Stimulated activated CD8-positive, alpha-beta memory T cell treated with anti-CD3 and anti-CD28 coated beads, Interleukin-15, amount 100 ng/mL, for 24 hours (primary cell): ENCODE measurements at places on chromosomes 5 and 9.

- no peak for DNase-seq
Measured at GRCh38 chr5:74903165-74903787, 37.1 kb upstream of the FAM169A start.

- DNase-seq, result no peak
Measured at GRCh38 chr9:125996791-125997190, 249.6 kb downstream of the PBX3 start.

DNA sequence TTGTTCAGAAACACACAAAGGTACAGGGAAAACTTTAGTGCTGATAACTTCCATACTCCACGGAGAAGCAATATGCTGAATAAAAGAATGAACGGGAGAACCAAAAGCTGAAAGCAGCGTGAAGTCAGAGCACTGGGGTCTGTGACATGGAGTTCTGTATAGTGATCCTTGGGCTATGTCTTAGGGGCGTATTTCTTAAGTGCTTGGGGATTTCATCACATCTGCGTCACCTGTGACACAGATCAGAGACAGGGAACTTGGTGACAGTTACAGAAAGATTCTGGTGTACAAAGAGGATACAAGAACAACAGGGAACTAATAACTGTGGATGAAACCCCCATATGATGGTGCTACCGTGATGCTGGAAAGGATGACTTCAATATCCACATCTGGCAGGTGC, 81.9 kb downstream of the MARCHF3 start:
- no peak for DNase-seq

DNA sequence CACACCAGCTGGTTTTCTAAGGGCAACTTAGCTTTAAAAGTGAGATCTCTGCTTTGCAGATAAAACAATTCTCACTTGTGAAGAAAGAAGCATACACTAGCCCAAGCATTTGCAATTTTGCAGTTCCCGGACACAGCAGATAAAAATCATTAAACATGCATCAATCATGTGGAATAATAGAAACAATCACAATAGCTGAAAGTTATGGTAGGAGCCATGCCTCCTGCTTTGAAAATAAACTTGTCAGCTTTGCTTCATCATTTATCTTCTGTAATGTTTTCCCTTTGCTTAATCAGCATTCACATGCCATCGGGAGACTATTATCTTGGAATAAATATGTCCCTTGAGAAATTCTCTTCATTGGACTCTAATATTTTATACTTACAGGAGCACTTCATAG, 60.3 kb upstream of the DAB2 start:
- no peak for DNase-seq

DNA sequence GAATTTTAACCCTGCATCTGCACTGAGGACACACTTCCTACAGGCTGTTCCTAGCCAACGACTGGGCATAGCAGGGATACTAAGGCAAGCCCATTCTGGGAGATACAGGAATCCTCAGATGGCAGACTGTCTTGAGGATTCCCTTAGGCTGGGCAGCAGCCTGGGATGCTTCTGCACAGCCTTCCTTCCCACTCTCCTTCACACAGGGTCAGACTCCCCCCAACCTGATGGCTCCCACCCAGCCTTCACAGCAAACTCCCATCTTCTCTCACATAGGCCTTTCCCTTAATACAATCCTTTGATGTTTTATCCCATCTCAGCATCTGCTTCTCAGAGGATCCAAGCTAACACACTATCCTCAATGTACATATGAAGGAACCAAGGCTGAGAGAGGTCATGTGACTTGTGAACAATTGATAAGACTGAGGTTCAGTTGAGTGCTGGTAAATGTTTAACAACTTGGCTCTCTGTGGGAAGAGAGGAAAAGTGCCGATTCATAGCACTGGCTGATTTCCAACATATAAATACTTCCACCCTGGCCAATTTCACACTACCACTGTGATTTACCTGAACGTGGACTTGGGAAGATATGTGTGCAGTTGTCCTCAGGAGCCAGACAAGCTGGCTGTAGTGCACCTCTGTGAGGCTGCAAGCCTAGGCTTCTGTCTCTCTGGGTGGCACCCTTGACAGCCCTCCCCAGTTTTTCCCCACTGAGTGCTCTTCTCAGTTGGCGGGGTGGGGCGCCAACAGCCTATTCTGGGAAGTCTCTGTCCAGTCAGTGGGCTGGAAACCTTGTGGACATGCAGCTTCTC, 120.2 kb upstream of the TRIM32 start:
- no peak for DNase-seq

- no peak for DNase-seq
Measured at GRCh38 chr5:54443270-54443669, 12.2 kb upstream of the HSPB3 start.
